ENCODE measurements at places on chromosomes 12 and 14. TPM values are rescaled to one million over a fixed set of nuclear protein-coding genes. Genes with fewer than 3 reads are reported as not detected.

The ANG gene
- 24.3 TPM for total RNA-seq

The DIO3 gene
- 2.1 TPM for total RNA-seq

The ALDH1L2 gene
- total RNA-seq: 3.1 TPM

The ABHD4 gene
- total RNA-seq: 18.6 TPM

The GDF3 gene
- total RNA-seq: not detected

The GALNT16 gene
- 4.3 TPM for total RNA-seq

The CLEC1B gene
- total RNA-seq: not detected

The LALBA gene
- not detected for total RNA-seq

The KIF26A gene
- total RNA-seq: 2.1 TPM

The IL22 gene
- total RNA-seq: not detected

The LHX5 gene
- not detected for total RNA-seq

The FAM181A gene
- not detected for total RNA-seq

The KCNJ8 gene
- total RNA-seq: 17.4 TPM

The ACAD10 gene
- total RNA-seq: 12.8 TPM

The FBRSL1 gene
- 3.9 TPM for total RNA-seq

The ADCY6 gene
- 15.2 TPM for total RNA-seq

The BTBD6 gene
- 31.3 TPM for total RNA-seq

The RHOJ gene
- total RNA-seq: 28.5 TPM

The VRK1 gene
- 25.7 TPM for total RNA-seq

The CD163L1 gene
- 3.9 TPM for total RNA-seq

The CCDC88C gene
- total RNA-seq: 0.95 TPM

The OR6C6 gene
- not detected for total RNA-seq

The SIX1 gene
- total RNA-seq: not detected

The OR4M1 gene
- not detected for total RNA-seq

The SIRT4 gene
- 3.6 TPM for total RNA-seq

The TSPAN9 gene
- 18.2 TPM for total RNA-seq

The NR4A1 gene
- 41.7 TPM for total RNA-seq

The CLECL1 gene
- total RNA-seq: not detected

The GLIPR1L1 gene
- not detected for total RNA-seq

The GZMH gene
- not detected for total RNA-seq

Measured in sigmoid colon (tissue), 7 donors.